ENCODE measurements at places on chromosomes 2 and 18.
A peak's percentile ranks its signal among the peaks of the same experiment; 100 is the strongest.

DNA sequence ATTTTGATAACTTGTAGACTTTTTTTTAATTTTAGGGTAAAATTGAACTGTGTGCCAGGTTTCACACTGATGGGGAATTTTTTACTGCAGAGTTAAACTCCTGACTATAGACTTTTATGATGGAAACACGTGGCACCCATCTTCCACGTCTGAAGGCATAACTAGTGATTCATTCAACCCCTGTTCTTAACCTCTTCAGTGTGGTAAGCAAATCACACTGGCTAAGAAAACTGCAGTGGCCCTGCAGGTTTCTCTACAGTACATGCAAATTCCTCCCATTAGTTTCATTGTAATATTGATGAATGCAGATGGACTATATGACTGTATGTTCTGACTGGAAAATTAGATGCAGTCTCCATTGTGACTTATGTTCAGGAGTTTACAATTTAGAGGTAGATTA is 47.2 kb downstream of the SMAD4 start:
- no peak for DNase-seq

DNA sequence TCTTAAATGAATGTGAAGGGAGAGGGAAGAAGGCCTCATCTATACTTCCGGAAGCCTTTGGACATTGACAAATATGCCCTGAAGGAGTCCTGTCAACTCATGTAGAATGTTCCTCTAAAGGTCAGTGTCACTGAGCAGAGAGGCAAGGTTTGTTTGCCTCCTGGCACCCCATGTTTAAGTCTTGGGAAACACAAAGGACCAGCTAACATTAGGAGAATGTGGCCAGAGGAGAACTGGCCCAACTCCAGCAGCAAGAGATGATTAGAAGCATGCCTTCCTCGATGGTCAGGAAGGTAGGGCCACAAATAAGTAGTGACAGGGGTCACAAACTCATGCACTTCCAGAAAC is 5.7 kb downstream of the DYSF start:
- no peak for DNase-seq

- DNase-seq: no peak
Observed at GRCh38 chr18:48840491-48840877, 110.3 kb downstream of the SMAD7 start.

DNA sequence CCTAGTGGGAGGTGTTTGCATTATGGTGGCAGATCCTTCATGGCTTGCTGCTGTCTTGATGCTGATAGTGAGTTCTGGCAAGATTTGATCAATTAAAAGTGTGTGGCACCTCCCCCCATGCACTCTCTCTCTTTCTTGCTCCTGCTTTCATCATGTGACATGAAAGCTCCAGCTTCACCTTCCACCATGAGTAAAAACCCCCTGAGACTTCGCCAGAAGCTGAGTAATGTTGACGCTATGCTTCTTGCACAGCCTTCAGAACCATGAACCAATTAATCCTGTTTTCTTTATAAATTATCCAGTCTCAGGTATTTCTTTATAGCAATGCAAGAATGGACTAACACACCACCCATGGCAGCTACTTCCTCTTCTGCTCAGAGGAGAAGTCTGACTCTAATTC is 2181.4 kb upstream of the PIK3C3 start:
- DNase-seq: no peak

DNA sequence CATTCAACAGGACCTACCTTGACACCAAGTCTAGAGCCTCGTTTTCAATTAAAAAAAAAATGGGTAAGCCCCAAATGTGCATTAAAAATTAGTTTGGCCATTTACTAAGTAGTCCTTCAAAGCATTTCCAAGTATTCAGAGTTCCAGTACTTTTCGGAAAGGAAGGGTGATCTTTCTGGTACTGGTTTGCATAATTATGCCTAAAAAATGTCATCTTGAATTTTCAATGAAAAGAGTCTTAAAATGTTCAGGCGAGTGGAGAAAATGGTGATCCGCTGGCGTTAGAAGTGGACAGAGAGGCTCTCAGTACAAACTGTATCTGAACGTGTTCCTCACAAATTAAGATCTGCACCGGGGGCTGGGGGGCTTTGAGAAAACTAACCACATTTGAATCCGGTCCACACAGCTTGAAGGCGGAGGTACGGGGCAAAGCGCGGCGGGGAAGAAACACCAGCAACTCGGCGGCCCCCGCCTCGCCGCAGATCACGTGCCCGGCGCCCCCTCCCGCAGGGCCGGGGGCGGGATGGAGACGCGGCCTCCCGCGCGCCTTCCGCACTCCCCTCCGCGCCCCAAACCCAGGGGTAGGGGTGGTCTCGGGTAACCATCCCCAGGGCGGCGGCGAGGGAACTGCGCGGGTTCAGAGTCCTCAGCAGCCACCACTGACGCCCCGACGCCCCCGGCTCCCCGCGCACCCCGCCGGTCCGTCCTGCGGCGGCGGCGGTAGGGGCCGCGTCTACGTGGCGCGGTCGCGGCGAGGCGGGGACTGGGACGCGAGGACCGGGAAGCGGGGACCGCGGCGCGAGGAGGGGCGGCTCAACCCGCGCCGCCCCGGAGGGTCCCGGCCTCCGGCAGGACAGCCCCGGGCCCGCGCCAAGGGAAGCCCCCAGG is 564 bp downstream of the LPIN2 start:
- DNase-seq: peak; percentile 37

GRCh38 chr2:173151671-173152401 is 76.2 kb downstream of the MAP3K20 start:
- DNase-seq: peak; percentile 93

DNA sequence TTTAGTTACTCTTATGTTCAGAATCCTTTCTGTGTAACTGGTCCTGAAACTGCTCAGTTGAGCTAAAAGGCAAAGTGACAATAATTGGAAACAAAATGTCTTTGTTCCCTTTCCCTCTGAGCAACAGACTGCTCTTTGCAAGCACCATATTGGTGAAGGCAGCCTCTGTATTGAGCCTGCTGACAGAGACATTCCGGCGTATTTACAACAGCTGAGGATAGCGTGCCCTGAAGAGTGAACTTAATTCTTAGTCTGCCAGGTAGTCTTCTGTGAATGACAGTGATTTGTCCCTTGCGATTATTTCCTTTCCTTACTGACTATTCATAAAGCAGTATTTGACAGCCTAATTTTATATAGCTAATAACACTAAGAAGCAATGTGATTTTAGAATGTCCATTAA is 239.1 kb downstream of the CPS1 start:
- no peak for DNase-seq

DNA sequence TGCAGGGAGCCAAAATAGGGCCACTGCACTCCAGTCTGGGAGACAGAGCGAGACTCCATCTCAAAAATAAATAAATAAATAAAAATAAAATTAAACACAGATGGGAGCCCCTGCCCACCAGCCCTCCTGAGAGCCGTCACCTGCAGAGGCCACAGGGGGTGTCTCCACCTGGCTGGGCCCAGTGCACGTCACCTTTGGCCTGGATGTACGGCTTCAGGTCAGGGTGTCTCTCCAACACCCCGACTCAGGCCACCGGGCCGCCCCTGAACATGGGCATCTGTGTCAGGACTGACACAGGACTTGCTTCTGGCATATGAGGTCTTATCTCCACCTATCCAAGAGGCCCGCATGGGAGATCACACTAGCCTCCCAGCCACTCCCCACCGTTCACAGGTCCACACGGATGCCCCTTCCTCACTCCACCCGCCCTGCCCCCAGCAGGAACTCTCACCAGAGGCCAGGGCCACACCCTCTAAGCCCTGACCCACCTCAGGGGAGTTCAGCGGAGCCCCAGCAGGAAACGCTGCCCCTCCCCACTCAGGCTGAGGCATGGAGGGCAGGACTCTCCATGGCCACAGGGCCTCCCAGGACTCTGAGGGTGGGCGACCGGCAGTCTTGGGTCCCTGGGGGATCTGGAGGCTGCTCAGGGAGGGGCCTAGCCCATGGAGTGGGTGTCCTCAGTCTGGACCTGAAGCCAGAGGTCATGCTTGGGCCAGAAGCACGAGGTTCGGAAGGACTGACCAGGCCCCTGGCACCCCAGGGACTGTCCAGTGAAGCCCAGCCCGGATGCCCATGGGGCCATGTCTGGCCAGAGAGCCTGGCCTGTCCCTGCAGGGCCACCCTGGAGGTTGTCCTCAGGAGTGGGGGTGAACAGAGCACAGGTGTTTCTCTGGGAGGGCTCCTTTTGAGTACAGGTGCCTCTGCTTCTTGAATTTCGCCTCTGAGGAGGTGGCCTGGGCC is 1.6 kb upstream of the CROCC2 start:
- no peak for DNase-seq
